Stimulated activated CD4-positive, alpha-beta T cell treated with anti-CD3 and anti-CD28 coated beads, TNF-alpha, amount 100 ng/mL, for 4 hours (primary cell): ENCODE measurements at places on chromosomes 3 and 15.

GRCh38 chr3:31295150-31295765 is 237.5 kb upstream of the STT3B start:
- DNase-seq = no peak

DNA sequence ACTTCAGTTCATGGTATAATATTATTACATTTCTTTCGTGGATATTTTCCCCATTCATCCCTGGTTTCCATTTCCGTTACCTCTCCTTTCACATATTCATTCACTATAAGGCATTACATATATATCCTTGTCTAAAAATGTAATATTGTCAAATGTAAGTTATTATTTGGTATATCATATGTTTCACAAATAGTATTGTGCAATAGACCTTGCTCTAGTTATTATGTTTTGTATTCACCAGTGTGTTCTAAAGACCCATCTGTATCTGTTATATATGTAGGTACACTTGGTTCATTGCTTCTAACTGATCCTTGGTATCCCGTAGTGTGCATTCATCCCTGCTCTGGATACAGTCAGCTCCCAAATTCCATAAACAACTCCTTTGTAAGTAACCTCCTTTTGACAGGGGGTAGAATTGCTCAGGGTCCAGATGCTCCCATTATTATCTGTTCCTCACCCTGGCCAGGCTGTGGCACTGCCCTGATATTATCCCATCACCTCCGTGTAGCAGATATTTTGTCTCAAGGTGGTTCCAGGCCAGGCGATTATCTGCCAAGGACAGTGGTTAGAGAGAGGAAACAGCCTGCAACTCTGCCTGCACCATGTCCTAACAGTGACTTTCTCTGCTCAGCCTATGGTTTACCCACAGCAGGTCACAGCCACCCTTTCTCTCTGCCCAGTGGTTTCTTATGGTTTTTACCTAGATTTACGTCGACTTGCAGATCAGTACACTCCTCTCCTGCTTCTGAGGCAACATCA is 29.2 kb downstream of the PAQR9 start:
- DNase-seq = no peak

GRCh38 chr3:105912891-105913290 is 44.1 kb upstream of the CBLB start:
- DNase-seq = no peak

GRCh38 chr3:48034000-48034516 is 17.8 kb upstream of the MAP4 start:
- DNase-seq = no peak

DNA sequence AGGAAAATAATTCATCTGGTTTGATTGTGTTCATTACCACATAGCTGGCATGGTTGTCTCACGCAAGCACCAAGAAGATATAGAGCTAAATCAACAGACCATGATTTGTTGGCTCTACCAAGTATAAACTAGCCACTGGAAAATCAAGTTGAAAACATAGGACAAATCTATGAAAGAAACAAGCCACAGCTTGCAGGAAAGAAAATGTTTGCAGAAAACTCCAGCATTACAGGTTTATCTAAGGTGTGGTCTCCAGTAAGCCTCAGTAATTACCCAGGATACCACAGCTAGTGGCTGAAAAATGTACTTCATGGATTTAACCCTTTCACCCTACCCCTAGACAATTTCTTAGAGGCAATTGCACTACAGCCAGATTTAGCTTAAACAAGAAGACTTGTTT is 340.6 kb downstream of the SOX2 start:
- DNase-seq = no peak

- DNase-seq = no peak
These were observed 47.6 kb downstream of the GAP43 start for GRCh38 chr3:115670911-115671310.

GRCh38 chr3:65888980-65889706 is 149.6 kb downstream of the MAGI1 start:
- DNase-seq = no peak

DNA sequence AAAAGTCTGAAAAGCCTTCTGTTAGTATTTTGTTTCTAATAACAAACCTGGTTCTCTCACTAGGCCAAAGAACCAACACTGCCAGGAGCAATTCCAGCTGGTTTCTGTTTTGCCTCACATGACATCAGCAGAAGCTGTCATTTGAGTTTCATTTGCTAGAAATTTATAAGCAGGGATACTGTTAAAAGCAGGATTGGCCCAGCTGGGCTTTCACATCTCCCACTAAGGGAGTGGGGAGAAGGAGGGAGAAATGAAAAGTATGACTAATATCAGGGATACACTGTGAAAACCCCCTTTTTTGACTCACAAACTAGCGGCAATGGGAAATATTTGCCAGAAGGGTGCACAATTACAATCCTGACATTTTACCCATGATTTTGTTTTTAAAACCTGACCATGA is 5.3 kb downstream of the CCDC80 start:
- no peak for DNase-seq

DNA sequence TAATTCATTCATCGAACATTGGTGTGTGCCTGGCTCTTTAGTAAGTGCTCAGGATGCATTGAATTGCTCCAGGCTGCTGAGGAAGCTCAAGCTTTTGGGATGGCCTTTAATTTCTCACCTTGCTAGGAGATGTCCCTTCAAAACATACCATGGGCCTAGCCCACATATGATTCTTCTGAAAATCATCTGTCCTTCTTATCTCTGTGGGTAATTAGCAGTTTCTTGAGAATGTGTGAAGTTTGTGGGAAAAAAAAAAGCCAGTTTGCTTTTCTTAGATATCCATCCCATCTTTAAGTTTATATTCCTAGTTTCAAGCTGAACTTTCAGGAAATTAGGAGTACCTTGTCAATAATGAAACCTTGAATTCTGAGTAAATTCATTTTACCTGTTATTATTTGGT is 532.3 kb upstream of the SUCLG2 start:
- no peak for DNase-seq

DNA sequence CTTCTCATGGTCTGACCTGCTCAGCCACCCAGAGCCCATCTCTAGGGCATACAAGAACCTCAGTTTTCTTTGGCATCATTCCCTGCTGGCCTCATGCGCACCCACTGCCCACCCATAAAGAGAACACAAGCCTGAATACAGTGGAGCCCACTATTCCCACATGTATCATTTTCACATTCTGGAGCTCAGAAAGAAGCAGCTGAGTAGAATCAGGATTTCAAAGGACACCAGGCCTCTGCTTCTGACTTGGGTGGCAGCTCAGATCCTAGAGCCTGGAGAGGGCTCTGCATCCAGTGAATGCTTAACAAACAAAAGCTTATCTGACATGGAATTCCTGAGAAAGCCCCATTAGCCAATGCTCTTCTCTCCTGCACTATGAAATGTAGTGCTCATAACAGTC is 34.7 kb downstream of the RBP2 start:
- no peak for DNase-seq

- DNase-seq = no peak
These were observed 521.0 kb upstream of the MDFIC2 start for GRCh38 chr3:70833239-70833960.

GRCh38 chr3:188978421-188979171 is 193.2 kb upstream of the TPRG1 start:
- DNase-seq = no peak

GRCh38 chr3:52299879-52300611 is 12.4 kb downstream of the GLYCTK start:
- DNase-seq = no peak

DNA sequence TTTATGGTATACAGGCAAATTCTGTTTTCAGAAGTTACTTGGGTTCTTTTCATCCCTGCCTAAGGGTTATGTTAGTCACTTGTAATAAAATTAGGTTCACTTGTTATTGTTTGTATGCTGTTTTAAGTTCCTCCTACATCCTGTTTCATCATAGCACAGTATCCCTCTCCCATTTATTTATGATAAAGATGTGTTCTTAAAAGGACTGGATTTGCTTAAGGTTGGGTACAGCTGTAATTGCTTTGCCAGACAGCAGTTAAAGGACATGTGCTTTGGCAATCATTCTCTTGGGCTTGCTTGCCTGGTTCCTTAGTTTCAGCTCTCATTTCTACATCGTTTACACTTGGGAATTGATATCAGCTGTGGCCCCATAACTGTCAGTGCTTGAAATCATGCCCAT is 11.7 kb downstream of the ATP2C1 start:
- DNase-seq = no peak

GRCh38 chr15:44188795-44189194 is 6.3 kb downstream of the FRMD5 start:
- DNase-seq = no peak

GRCh38 chr3:2772803-2773202 is 337.4 kb downstream of the IL5RA start:
- DNase-seq = no peak

- peak; percentile 19 for DNase-seq
These were observed 5.8 kb downstream of the CELSR3 start for GRCh38 chr3:48656841-48657281.

DNA sequence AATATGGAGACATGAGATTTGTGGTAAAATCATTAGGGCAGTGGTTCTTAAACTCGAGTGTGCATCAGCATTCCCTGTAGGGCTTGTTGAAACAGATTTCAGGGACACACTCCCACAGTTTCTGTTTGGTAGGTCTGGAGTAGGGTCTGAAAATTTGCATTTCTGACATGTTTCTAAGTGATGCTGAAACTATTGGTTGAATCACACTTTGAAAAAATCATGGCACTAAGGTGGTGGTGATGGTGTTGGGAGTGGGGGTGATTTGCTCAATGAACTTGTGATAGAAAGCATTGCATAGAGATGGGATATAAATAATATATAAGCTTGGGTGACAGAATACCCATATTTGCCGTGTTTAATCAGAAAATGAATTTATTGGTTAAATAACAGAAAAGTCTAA is 11.3 kb downstream of the MITF start:
- no peak for DNase-seq

DNA sequence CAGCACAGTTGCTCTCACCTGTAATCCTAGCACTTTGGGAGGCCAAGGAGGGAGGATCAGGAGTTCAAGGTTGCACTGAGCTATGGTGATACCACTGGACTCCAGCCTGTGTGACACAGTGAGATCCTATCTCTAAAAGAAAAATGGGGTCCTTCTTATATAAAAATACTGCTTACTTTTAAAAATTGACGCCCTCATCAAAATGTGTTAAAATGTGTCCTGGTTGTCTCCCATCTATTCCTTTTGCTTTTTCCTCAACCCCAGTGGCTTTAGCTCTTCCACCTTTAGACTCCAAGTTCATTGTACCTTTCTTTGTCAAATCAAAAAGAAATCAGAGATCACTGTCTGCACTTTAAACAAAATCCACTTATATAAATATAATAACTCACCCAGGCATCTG is 60.3 kb upstream of the GPD1L start:
- no peak for DNase-seq

GRCh38 chr3:56940976-56941375 is 119.5 kb upstream of the SPATA12 start:
- DNase-seq = no peak
